ENCODE measurements at places on chromosomes 3 and 15.

DNA sequence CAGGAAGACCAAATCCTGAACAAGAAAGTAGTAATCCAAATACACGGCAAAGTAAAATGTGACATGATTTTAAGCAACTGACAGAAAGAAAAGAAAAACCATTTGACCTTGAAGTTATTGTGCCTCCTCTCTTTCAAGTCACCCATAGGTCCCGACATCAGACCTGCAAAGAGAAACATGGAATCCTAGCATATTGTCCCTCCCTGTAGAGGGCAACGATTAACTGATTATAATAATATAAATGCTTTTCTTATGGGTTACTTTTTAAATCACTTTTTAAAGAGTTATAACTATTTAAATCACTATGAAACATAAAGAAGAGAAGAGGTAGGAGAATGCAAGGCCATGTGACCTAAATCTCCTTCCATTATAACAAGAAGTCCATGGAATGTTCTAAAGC lies 143.2 kb upstream of the LIPC start:
- DNase-seq = no peak

- DNase-seq = no peak
Observed at GRCh38 chr3:47419083-47420043, 38.5 kb downstream of the PTPN23 start.

- no peak for DNase-seq
Observed at GRCh38 chr15:46265664-46266347, 631.0 kb downstream of the SQOR start.

- DNase-seq = no peak
Observed at GRCh38 chr3:99969136-99969535, 145.2 kb downstream of the FILIP1L start.

DNA sequence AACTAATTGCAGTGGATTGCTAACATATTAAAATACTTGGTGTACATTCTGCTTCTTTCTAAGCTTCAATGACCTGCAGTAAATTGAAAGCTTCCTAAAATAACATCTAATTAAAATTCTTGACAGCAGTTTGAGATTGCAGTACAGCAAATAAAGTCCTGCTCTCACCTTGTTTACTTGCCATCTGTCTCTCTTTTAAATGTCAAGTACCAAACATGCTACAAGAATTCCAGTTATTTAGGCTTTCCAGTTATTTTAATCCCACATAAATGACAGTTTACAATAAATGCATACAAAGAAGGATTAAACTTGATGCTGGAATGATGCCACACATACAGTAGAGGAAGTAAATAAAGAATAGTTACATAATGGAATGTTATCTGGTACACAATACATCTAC lies 33.2 kb downstream of the CBLB start:
- no peak for DNase-seq

DNA sequence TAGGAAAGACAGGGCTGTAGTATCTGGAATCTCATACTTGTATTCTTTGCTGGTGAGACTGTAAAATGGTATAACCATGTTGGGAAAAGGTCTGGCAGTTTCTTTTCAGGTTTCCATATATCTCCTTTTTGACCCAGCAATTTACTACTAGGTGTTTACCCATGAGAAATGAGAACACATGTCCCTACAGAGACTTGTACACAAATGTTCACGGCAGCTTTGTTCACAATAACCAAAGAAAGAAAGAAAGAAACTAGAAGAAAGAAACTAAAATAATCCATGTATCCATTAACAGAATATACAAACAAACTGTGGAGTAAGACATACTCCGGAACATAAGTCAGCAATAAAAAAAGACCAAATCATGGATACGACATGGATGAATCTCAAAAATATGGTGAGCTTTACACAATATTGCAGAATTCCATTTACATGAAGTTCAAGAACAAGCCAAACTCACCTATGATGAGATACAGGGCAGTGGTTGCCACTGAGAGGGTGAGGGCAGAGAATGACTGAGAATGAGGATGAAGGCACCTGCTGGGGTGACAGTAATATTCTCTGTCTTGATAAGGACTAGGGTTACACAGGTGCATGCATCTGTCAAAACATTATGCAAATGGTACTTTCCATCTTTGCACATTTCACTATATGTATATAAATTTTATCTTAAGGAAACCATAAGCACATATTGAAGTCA lies 2.7 kb downstream of the RFTN1 start:
- DNase-seq = no peak

DNA sequence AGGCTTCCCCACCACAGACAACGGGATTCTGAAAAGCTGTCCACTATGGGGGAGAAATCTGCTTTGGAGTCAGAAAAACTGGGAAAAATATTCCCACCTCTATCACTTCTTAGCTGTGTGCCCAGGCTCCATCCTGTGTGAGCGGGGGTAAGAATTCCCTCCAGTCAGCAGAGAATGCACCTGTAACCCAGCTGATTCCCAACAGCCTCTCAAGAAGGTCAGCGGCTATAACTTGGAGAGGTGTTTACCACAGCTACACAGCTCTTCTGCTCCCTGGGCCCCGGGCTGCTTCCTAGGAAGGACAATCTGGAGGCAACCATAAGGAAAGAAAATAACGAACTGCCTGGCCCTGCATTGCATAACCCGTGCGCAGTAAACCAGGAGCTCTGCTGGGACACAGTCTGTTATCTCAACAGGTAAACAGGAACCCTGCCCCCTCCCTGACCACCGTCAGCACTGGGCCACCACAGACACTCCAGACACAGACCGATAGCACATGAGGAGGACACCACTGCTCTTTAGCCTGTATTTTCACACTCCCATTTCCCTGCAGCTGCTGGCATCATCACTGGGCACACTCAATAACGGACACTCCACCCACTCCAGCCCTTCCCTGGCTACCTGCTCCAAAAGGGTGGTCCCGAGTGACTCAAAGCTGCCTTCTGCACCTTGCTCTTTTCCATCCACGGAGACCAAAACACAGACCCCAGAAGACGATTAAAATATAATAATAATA lies 2.1 kb downstream of the RAB43 start:
- DNase-seq = no peak

DNA sequence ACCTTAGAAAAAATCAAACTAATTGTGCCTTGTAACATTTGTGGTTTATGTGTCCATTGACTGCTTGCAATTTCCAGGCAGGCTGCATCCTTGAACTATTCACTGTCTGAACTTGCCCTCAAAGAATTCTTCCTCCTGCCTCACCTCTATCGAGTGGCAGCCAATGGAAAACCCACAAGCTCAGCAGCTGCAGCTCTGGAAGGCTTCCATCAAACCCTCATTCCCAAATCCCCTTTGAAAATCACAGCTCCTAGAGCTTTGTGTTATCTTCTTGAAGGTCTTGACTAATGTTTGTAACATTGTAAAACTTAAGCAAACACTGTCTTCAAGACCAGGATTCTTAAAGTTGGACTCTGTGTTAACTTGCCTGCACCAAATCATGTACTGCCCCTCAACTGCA lies 81.1 kb downstream of the FILIP1L start:
- DNase-seq = no peak

DNA sequence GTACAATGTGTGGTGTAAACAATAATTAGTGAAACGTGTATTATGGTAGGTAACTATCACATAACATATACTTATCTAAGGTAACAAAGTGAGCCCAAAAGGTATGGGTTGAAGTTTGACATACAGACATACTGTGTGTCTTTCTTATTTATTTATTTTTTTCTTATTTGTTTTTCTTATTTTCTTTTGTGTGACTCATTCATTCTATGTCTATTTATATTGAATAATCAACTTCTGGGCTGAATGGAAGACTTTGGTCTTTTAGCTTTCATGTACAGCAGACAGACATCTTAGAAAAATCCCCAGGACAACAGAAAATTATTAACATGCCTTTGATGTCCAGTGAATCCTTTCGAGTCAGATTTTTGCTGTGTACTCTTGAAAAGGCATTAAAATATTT lies 200.3 kb upstream of the SLC2A2 start:
- no peak for DNase-seq

DNA sequence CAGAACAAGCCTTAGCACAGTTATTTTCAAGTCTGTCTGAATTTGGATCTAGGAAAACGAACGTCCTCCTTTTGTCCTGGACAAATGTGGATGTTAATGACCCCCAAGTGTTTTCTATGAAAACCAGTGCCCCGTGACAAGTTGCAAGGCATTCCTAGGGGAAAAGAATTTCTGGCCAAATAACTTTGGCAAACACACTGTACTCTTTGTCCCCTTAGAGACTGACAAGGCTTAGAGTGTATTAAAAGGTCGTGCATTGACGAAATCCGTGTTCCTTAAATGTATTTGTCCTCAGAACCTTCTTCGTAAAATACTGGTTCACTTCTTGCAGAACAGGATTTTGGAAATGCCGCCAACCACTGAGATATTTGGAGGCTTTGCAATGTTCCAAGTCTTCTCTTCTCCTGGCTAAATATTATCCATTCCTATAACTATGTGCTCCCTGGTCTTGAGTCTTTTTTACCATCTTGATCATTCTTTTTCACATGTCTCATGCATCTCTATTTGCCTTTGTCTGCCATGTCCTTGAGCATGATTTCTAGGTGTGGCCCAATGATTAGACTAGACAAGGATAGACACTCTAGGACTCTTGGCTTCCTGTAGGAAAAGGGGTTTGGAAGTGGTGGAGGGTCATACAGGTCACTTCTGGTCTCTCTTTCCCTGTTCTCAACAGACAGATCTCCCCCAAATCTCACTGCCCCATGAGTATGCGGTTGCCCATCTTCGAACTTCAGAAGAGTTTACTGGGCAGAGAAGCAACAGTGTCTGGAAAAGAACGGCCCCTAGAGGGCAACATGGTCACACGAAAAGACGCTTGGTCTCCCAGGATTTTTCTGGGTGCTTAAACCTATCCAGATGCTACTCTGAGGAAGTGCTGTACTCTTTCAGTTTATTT lies 117.5 kb downstream of the EDEM1 start:
- DNase-seq = no peak

GRCh38 chr3:68249265-68249664 lies 594.9 kb upstream of the SUCLG2 start:
- no peak for DNase-seq

- no peak for DNase-seq
Observed at GRCh38 chr3:5388091-5388490, 200.6 kb downstream of the EDEM1 start.

DNA sequence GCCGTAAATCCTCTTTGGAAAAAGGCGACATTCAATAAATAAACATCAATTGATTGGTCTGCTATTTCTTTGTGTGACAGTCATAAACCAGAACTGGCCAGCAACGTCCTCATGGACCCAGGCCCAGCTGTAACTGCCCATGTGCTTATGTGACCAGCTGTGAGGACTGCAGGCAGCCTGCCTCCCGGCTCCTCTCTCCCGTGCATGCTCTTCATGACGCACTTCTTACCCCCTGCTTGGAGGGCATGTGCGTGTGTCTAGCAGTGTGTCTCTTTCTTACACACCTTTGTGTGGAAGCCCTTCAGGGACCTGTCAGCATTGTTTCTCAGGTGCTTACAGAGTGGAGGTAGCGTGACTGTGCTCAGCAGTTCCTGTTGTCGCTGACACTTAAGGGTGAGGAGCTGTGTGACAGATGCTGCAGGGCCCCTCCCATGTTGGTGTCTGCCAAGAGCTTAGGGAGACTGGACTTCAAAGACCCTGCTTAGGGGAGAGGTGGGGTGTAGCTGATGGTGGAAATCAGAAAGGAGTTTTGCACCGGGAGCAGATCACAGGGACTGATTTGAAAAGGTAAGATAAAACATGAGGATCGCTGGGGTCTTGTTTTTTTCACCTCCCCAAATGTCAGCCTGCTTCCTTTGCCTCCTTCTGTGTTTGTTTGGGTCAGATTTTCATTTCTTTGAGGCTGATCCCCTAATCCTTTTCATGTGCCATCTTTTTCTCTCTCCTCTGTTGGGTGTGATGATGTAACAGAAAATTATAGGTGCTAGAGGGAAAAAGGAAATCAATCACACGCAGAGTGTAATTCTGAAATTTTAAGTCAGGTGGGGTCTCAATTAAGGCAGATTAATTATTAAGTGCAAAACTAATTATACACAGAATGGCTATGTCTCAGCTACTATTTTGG lies 2.1 kb downstream of the PODXL2 start:
- DNase-seq = no peak

GRCh38 chr3:86037916-86038315 lies 953.0 kb downstream of the VGLL3 start:
- DNase-seq = no peak

DNA sequence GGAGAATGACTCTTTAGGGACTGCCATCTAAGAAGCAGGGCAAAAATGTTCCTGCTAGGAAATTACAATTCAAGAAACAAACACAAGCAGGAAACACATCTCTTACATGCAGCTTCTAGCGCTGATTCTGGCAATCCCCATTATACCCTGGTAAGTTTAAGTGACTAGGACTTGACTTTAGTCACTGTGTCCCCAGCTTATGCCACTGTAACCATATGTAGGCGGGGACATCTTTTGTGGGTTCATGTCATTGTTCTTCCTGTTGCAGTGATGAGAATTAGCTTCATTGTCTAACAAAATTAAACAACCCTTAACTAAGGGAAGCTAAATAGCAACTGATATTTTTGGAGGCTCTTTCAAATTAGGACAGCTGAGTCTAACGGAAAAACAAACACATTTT lies 17.9 kb upstream of the FAM81A start:
- DNase-seq = no peak

DNA sequence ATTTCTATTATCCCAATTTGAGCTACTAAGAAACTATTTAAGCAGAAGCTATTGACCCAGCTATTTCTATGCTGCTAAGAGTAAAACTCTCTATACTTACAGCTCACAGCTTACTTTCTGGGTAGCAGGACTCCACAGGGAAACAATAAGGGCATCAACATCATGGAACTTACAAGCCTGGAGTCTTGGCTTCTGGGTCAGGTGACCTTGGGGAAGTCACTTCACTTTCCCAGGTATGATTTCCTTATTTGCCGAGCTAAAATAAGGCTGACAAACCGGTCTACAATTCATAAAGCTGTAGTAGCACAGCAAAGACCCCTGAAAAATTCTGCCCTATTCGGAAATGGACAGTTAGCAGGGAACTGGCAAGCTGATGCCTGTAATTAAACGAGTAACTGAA lies 278.3 kb upstream of the NR2F2 start:
- no peak for DNase-seq

DNA sequence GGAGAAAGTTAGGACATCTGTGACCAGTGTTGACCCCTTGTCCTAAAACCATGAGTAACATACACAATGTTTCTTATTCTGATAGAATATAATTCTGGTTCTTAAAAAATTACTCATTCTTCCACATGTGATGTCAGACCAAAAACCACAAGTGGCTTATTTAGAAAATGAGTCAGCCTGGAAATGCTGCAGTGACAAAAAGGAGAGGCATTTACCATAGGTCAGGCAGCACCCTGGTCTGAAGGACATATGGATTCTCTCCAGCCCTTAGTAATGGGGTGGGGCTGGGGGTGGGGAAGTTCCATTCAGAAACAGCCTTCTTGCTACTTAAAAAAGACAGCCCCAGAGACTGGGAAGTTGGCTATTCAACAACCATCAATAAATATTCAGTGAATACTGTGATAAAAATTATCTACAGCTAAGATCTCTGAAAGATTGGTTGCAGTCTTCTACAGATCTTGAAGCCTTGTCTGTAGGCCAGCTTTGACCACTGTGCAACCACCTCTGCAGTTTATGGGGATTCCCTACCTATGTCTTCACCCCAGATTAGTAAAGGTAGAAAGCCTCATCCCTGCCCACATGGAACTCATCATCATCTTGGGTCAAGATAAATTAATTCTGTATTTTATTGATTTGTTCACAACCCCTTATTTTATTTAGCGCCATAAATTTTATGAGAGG lies 34.9 kb upstream of the TIMP4 start:
- no peak for DNase-seq
